HCT116 (cell line): ENCODE measurements at places on chromosomes 3 and 15. TPM values are rescaled to one million over a fixed set of nuclear protein-coding genes. Genes with fewer than 3 reads are reported as not detected.

Gene PLA2G4D
- 0.34 TPM for total RNA-seq

Gene FEZF2
- total RNA-seq, result not detected

Gene KBTBD13
- total RNA-seq, result not detected

GRCh38 chr3:80770106-80771074 lies 991.1 kb downstream of the GBE1 start:
- no peak overlapping the region for H3K27ac ChIP-seq
- H3K4me1 ChIP-seq, result no peaks in the 10 kb centered on the region
- H3K27me3 ChIP-seq, result no peaks in the 10 kb centered on the region
- H3K36me3 ChIP-seq, result no peaks in the 10 kb centered on the region
- H3K4me3 ChIP-seq, result no peak overlapping the region
- DNase-seq, result no peak

Gene KNG1
- total RNA-seq, result 0.25 TPM

DNA sequence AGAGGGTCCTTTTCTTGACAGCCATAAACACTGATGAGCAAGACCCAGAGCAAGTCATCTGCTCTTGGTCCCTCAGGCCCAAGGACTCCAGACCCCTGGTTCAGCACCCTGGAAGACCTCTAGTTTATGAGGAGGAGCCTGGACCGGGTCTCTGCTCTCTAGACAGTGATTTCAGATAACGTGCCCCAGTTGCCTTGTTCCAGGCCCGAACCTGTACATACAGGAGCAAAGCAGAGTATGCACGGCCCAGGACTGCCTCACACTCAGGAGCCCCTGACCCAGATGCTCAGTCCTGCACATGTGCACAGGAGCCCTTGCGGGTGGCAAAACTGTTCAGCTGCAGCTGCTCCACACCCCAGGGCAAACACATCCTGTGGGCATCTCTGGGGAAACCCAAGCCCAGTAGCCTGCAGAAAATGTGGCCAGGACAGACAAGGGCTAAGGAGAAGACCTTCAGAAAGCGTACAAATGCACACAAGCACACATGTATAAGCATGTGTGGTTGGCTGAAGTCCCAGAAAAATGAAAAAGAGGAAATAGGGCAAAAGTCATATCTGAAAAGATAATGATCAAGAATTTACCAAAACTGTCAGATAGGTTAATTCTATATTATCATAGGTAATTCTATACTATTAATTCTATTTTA lies 59.9 kb upstream of the CORO2B start:
- no peak overlapping the region for H3K4me3 ChIP-seq
- H3K27ac ChIP-seq, result no peak overlapping the region

GRCh38 chr15:59707619-59708018 lies 18.5 kb upstream of the BNIP2 start:
- no peaks in the 10 kb centered on the region for H3K4me1 ChIP-seq
- no peaks in the 10 kb centered on the region for H3K27me3 ChIP-seq
- no peak overlapping the region for H3K27ac ChIP-seq
- H3K4me3 ChIP-seq, result no peak overlapping the region
- no peak for DNase-seq

Gene CHAC1
- 58.9 TPM for total RNA-seq

Gene LYZL4
- not detected for total RNA-seq

Gene SEMA6D
- 0.02 TPM for total RNA-seq

DNA sequence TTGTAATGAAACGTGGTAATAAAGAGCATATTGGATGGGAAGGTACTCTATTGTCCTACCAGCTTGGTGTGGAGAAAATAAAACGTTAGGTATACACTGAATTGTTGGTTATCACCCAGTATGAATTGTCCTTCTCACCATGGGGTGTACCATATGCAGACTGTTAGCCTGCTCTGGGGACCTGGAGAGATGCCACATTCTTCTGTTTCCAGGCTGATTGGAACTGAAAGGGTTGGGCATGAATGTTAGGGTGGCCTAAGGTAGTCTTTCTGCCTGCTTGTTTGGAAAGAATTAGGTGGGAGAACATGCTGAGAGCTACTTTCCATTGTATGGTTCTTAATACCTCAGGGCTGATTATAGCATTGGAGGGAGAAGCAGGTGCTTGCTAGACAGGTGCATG lies 340.6 kb downstream of the PTPRG start:
- no peaks in the 10 kb centered on the region for H3K4me1 ChIP-seq
- no peak overlapping the region for H3K27ac ChIP-seq
- no peaks in the 10 kb centered on the region for H3K36me3 ChIP-seq
- no peak for DNase-seq
- H3K27me3 ChIP-seq, result no peaks in the 10 kb centered on the region

Gene SELENOT
- 81.6 TPM for total RNA-seq

Gene CLDN11
- total RNA-seq, result 0.22 TPM

- no peaks in the 10 kb centered on the region for H3K4me1 ChIP-seq
- H3K27me3 ChIP-seq, result no peaks in the 10 kb centered on the region
- H3K36me3 ChIP-seq, result peaks cover 12% of the 10 kb centered on the region; the same call in 1 of the 2 replicates
- DNase-seq, result peak; percentile 33
- no peak overlapping the region for H3K4me3 ChIP-seq
- no peak overlapping the region for H3K27ac ChIP-seq
Observed at GRCh38 chr15:28125673-28126651, 26.8 kb upstream of the OCA2 start.

Gene IGF2BP2
- 135 TPM for total RNA-seq

GRCh38 chr15:27272427-27272826 lies 301.4 kb downstream of the GABRG3 start:
- DNase-seq, result no peak
- H3K4me3 ChIP-seq, result no peak overlapping the region
- no peak overlapping the region for H3K27ac ChIP-seq
- H3K36me3 ChIP-seq, result no peaks in the 10 kb centered on the region

- no peaks in the 10 kb centered on the region for H3K27me3 ChIP-seq
- H3K4me1 ChIP-seq, result no peaks in the 10 kb centered on the region
- no peak for DNase-seq
- H3K4me3 ChIP-seq, result no peak overlapping the region
- no peaks in the 10 kb centered on the region for H3K36me3 ChIP-seq
- H3K27ac ChIP-seq, result no peak overlapping the region
Observed at GRCh38 chr3:170372190-170372879, 14.8 kb downstream of the SKIL start.

- DNase-seq, result no peak
- no peaks in the 10 kb centered on the region for H3K27me3 ChIP-seq
- no peaks in the 10 kb centered on the region for H3K36me3 ChIP-seq
Observed at GRCh38 chr3:31354373-31354772, 178.4 kb upstream of the STT3B start.

Gene LMAN1L
- 0.17 TPM for total RNA-seq

- peaks cover 7% of the 10 kb centered on the region; the same call in 1 of the 2 replicates for H3K4me1 ChIP-seq
- no peak overlapping the region for H3K4me3 ChIP-seq
- H3K27me3 ChIP-seq, result no peaks in the 10 kb centered on the region
- no peak for DNase-seq
- H3K36me3 ChIP-seq, result no peaks in the 10 kb centered on the region
Observed at GRCh38 chr3:128167973-128168674, 14.8 kb downstream of the EEFSEC start.

Gene PSTPIP1
- total RNA-seq, result 0.79 TPM

DNA sequence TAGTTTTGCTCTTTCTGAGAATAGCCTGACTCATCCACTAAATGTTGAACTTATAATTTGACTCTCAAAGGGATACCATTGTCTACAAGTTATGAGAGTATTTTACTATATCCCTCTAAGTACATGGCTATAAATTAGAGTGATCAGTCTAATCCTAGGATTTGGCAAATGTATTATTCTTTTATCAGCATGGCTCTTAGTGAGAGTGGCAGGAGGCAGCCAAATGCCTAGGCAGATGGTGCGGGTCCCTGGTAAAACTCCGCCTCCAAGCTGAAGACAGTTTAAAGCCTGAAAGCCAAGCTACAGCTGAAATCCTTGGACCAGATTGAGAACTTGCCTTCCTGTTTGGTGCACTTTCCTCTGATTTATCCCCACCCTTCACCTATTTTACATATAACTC lies 631.8 kb downstream of the SQOR start:
- no peak overlapping the region for H3K27ac ChIP-seq
- H3K4me3 ChIP-seq, result no peak overlapping the region
- H3K36me3 ChIP-seq, result no peaks in the 10 kb centered on the region
- no peaks in the 10 kb centered on the region for H3K4me1 ChIP-seq
- DNase-seq, result no peak

DNA sequence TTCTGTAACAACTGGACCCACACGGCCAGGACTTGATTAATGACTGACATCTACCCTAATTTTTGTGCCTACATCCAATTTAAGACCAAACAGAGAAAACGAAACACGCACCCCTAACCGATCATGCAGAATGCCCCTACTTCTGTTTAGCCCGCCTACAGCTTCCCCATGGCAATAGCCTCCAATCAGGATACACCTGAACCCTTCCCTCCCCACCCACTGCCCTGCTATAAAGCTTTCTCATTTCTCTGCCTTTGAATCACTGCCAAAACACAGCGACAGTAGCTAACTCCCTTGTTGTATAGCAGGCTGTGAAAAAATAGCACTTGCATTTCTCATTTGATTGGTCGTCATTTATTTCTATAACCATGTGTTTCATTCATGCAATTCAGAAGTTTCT lies 45.2 kb upstream of the DPPA4 start:
- no peak overlapping the region for H3K27ac ChIP-seq
- no peaks in the 10 kb centered on the region for H3K27me3 ChIP-seq
- H3K36me3 ChIP-seq, result no peaks in the 10 kb centered on the region
- H3K4me1 ChIP-seq, result no peaks in the 10 kb centered on the region

DNA sequence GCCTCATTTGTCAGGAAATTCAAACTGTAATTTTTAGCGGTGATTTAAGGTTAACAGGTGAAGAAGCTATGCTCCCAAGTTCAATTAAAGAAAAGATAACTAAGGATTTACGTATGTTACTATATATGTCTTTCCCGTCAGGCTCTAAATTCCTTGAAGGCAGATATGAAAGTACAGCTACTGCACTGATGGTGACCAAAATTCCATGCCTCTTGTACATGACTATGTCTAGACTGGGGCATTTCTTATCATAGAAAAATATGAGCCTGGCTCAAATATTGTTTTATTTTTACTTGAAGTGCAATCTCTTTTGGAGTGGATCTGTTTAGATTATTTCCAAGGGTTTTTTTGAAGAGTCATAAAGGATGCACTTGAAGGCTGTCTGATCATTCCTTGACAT lies 647.1 kb upstream of the KCNMB2 start:
- no peaks in the 10 kb centered on the region for H3K4me1 ChIP-seq
- H3K27ac ChIP-seq, result no peak overlapping the region
- H3K27me3 ChIP-seq, result no peaks in the 10 kb centered on the region

Gene GMNC
- total RNA-seq, result 0.27 TPM

GRCh38 chr3:160012108-160012507 lies 23.5 kb downstream of the IL12A start:
- no peak for DNase-seq
- H3K27ac ChIP-seq, result no peak overlapping the region
- no peaks in the 10 kb centered on the region for H3K27me3 ChIP-seq
- H3K4me1 ChIP-seq, result peaks cover 5% of the 10 kb centered on the region; the same call in 1 of the 2 replicates
- H3K4me3 ChIP-seq, result no peak overlapping the region

DNA sequence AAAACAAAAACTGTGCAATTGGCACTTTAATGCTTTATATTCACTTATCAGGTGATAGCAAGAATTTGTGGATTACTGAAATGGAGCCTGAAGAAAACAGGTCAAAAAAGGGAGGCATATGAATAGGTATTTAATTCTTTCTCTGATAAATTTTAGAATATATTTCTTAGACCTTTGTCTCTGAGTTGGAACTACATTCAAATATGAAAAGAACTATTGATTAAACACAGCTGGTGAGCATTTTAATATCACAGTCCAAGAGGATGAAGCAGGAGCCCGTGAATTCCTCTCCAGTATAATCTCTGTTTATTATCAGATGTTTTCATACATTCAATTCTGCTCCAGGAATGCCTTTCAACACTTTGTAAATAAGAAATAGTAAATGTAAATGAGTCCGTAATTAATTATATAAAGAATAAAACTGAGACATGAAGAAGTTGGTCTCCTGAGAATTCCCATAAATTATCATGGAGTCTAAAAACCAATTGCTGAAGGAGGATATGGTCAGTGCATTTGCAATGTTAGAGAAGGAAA lies 86.3 kb upstream of the ARHGEF26 start:
- H3K36me3 ChIP-seq, result no peaks in the 10 kb centered on the region
- H3K27me3 ChIP-seq, result no peaks in the 10 kb centered on the region
- no peaks in the 10 kb centered on the region for H3K4me1 ChIP-seq
- no peak overlapping the region for H3K27ac ChIP-seq
- DNase-seq, result no peak

DNA sequence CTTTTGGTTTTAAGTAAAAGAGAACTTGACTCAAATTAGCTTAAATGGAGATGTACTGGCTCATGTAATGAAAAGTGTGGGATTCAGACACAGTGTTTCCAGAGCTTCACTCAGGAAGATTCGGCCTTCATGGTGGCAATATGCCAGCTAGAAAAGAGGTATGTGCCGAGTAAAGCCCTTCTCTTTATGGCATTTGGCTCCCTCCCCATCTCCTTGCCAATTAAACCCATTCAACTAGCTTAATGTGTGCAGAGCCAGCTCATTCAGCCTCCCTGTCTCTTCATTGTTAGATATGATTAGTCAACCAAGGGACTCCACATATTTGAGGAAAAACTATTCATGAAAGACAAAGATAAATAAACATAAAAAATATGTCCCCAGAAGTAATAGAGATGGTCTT lies 15.0 kb upstream of the TRANK1 start:
- no peaks in the 10 kb centered on the region for H3K36me3 ChIP-seq
- no peak overlapping the region for H3K27ac ChIP-seq
- peaks cover 8% of the 10 kb centered on the region for H3K4me1 ChIP-seq
- no peak overlapping the region for H3K4me3 ChIP-seq

Gene CATSPER2
- total RNA-seq, result 3.6 TPM

Gene CHRM5
- not detected for total RNA-seq

- H3K4me3 ChIP-seq, result no peak overlapping the region
- DNase-seq, result no peak
- H3K27ac ChIP-seq, result no peak overlapping the region; the same call in 1 of the 2 replicates
- H3K27me3 ChIP-seq, result no peaks in the 10 kb centered on the region
Observed at GRCh38 chr3:58020783-58021071, 12.5 kb downstream of the FLNB start.

Gene HGD
- total RNA-seq, result 0.59 TPM

Gene ASB7
- total RNA-seq, result 16.6 TPM

Gene CCDC13
- 2.3 TPM for total RNA-seq

- peak overlapping the region; percentile 72 for H3K27ac ChIP-seq
- H3K4me1 ChIP-seq, result peaks cover 77% of the 10 kb centered on the region
- no peaks in the 10 kb centered on the region for H3K27me3 ChIP-seq
- H3K36me3 ChIP-seq, result peaks cover 25% of the 10 kb centered on the region
- DNase-seq, result peak; percentile 86
Observed at GRCh38 chr15:67125589-67126502, 60.4 kb downstream of the SMAD3 start.
